ENCODE measurements at places on chromosomes 4 and X. TPM values are rescaled to one million over a fixed set of nuclear protein-coding genes. Genes with fewer than 3 reads are reported as not detected.
A peak's percentile ranks its signal among the peaks of the same experiment; 100 is the strongest.

DNA sequence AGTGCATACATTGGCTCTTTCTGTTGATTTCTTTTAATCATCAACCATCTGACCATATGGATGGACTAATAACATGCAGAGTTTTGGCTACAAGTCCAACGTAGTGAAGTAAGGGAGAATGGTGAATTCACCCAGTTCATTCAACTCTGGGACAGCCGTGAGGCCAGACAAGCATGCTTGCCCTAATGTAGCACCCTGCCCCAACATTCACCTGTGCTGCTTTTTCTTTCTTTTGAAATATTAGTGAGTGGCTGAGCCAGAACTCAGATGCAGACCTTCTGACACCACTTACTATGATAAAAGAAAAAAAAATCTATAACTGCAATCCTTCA lies 17.5 kb downstream of the ARSJ start:
- H3K4me1 ChIP-seq = no peaks in the 10 kb centered on the region
- no peak overlapping the region for H3K27ac ChIP-seq
- no peak for DNase-seq

GRCh38 chr4:137623013-137623412 lies 90.7 kb upstream of the PCDH18 start:
- DNase-seq = no peak
- H3K27me3 ChIP-seq = no peaks in the 10 kb centered on the region
- no peak overlapping the region for H3K4me3 ChIP-seq
- no peak overlapping the region for H3K27ac ChIP-seq

GRCh38 chr4:148196164-148196563 lies 246.1 kb downstream of the NR3C2 start:
- DNase-seq = no peak
- H3K27me3 ChIP-seq = no peaks in the 10 kb centered on the region
- no peaks in the 10 kb centered on the region for H3K4me1 ChIP-seq
- no peak overlapping the region for H3K4me3 ChIP-seq

GRCh38 chrX:38679695-38680094 lies 118.4 kb downstream of the TSPAN7 start:
- no peak overlapping the region for H3K27ac ChIP-seq
- H3K4me3 ChIP-seq = no peak overlapping the region
- no peaks in the 10 kb centered on the region for H3K27me3 ChIP-seq
- H3K4me1 ChIP-seq = no peaks in the 10 kb centered on the region
- no peaks in the 10 kb centered on the region for H3K36me3 ChIP-seq

DNA sequence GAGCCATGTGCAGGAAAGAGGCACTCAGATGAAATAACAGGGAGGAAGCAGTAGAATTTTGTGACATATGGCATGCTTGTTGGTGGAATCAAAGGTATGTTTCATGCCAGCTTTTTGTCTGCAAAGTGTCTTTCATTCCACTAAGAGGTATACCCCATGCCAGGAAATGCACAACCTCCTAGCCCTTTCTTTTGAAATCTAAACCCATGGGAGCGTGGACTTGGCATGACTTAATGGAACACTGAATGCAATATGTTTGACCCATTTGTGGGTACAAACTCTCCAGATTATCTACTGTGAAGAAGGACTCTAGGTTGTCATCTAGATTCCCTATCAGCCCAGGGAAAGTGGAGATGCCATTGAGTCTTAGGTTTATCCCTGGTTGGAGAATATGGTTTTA lies 338.3 kb upstream of the TEX13C start:
- H3K4me3 ChIP-seq = no peak overlapping the region
- no peak overlapping the region for H3K27ac ChIP-seq
- no peak for DNase-seq
- no peaks in the 10 kb centered on the region for H3K27me3 ChIP-seq
- no peaks in the 10 kb centered on the region for H3K4me1 ChIP-seq

GRCh38 chr4:151484396-151485102 lies 75.6 kb downstream of the FHIP1A start:
- H3K36me3 ChIP-seq = no peaks in the 10 kb centered on the region
- DNase-seq = no peak
- no peak overlapping the region for H3K27ac ChIP-seq
- no peaks in the 10 kb centered on the region for H3K27me3 ChIP-seq
- no peak overlapping the region for H3K4me3 ChIP-seq

Gene F11
- total RNA-seq = 0.48 TPM

DNA sequence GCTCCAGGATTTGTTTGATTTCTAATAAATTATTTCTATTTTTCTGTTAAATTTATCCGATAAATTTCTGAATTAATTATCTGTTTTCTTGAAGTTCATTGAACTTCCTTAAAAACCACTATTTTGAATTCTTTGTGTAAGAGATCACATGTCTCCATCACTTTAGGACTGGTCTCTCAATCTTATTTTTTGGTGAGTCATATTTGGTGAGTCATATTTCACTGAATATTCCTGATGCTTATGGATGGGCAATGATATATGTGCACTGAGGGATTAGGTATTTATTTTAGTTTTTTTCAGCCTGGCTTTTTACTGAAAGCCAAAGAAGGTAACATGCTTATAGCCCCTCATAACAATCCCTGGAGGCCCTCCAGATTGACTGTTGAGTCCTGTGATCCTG lies 48.5 kb upstream of the IL15 start:
- no peak overlapping the region for H3K27ac ChIP-seq
- no peak for DNase-seq
- no peaks in the 10 kb centered on the region for H3K27me3 ChIP-seq

Gene EPHA5
- 0.13 TPM for total RNA-seq

- H3K4me1 ChIP-seq = no peaks in the 10 kb centered on the region
- H3K36me3 ChIP-seq = no peaks in the 10 kb centered on the region
- H3K4me3 ChIP-seq = no peak overlapping the region
- H3K27ac ChIP-seq = no peak overlapping the region
- no peaks in the 10 kb centered on the region for H3K27me3 ChIP-seq
These were observed 30.8 kb upstream of the C1GALT1C1 start for GRCh38 chrX:120660637-120661036.

Gene CNGA1
- 2.6 TPM for total RNA-seq

Gene EXOC1L
- total RNA-seq = not detected

- no peaks in the 10 kb centered on the region for H3K27me3 ChIP-seq
- H3K27ac ChIP-seq = no peak overlapping the region
- no peak overlapping the region for H3K4me3 ChIP-seq
- H3K4me1 ChIP-seq = no peaks in the 10 kb centered on the region
- H3K36me3 ChIP-seq = no peaks in the 10 kb centered on the region
These were observed 124.1 kb upstream of the LIMCH1 start for GRCh38 chr4:41413670-41414411.

Gene ZFP92
- total RNA-seq = 0.10 TPM

Gene ANK2
- total RNA-seq = 20.7 TPM

Gene CACNA1F
- total RNA-seq = 1.0 TPM

Gene FLNA
- 124 TPM for total RNA-seq

- no peaks in the 10 kb centered on the region for H3K36me3 ChIP-seq
- H3K27me3 ChIP-seq = no peaks in the 10 kb centered on the region
- H3K4me3 ChIP-seq = no peak overlapping the region
- no peak overlapping the region for H3K27ac ChIP-seq
- no peaks in the 10 kb centered on the region for H3K4me1 ChIP-seq
These were observed 72.9 kb upstream of the GYPA start for GRCh38 chr4:144213371-144213770.

- H3K4me1 ChIP-seq = no peaks in the 10 kb centered on the region
- no peak for DNase-seq
- H3K27ac ChIP-seq = no peak overlapping the region
- no peak overlapping the region for H3K4me3 ChIP-seq
- no peaks in the 10 kb centered on the region for H3K27me3 ChIP-seq
These were observed 184.7 kb downstream of the KCNIP4 start for GRCh38 chr4:21763855-21764254.

GRCh38 chr4:185735866-185736400 lies 76.1 kb downstream of the SORBS2 start:
- DNase-seq = no peak
- no peaks in the 10 kb centered on the region for H3K36me3 ChIP-seq
- H3K4me1 ChIP-seq = no peaks in the 10 kb centered on the region
- no peak overlapping the region for H3K4me3 ChIP-seq
- no peaks in the 10 kb centered on the region for H3K27me3 ChIP-seq

GRCh38 chrX:100264200-100264599 lies 145.9 kb downstream of the PCDH19 start:
- no peaks in the 10 kb centered on the region for H3K4me1 ChIP-seq
- no peaks in the 10 kb centered on the region for H3K36me3 ChIP-seq
- H3K4me3 ChIP-seq = no peak overlapping the region
- H3K27me3 ChIP-seq = no peaks in the 10 kb centered on the region
- DNase-seq = no peak

Gene MAGEB17
- total RNA-seq = not detected

DNA sequence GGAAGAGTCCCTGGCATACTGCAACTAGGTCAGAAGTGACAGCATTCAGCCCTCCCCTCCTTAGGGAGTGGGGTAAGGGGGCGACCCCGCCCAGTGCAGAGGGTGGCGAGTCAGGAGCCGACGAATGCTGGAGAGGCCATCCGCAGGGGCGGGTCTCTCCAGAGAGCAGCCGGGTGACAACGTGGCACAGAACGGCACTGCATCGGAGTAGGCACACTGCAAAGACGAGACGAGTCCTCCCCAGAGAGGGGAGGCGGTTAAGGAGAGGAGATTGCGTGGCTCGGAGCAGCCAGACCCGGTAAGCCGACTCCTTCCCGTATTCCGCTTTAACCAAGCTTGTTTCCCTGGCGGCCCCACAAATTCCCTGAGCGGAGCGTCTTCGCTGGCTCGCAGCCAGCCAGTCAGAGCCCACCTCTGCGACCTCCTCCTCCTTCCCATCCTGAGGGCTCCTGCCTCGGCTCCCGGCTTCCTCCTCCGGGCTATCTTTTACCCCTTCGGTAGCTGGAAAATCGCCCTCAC lies 54.9 kb downstream of the LINC00632 start:
- DNase-seq = no peak
- no peaks in the 10 kb centered on the region for H3K36me3 ChIP-seq
- H3K4me1 ChIP-seq = no peaks in the 10 kb centered on the region
- H3K4me3 ChIP-seq = peak overlapping the region; percentile 8

DNA sequence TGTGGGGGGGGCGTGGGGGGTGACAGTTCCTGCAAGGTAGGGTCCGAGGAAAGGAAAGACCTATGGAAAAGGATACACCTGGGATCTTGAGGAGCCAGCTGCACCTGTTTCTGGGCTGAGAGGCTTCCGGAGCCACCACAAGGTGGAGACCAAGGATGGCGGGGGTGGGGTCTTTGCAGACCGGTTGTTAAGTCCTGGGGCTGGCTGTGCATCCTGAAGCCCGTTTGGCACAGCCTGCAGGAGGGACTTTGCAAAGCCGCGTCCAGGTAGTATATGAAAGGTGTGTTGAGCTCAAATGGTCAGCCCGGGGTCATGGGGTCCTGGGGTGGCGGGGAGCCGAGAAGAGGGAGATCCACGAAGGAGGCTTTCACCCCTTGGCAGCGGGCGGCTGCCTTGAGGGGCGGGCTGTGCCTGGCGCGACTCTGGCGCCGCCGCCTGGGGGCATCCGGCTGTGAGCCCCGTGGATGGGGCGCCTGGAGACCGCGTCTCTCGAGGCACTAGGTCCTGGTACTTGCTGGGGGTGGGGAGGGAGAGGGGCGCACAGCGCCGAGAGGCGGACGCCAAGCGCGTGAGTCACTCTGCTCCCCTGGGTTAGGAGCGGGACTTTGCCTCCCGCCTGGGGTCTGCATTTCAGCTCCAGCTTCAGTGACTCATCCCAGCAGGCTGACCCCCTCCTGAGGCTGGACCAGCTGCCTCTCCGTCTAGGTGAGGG lies 58.2 kb upstream of the DYNLT3 start:
- peaks cover 7% of the 10 kb centered on the region for H3K27me3 ChIP-seq
- H3K36me3 ChIP-seq = no peaks in the 10 kb centered on the region
- no peak for DNase-seq
- no peak overlapping the region for H3K27ac ChIP-seq

- H3K36me3 ChIP-seq = no peaks in the 10 kb centered on the region
- H3K4me1 ChIP-seq = no peaks in the 10 kb centered on the region
- H3K27ac ChIP-seq = no peak overlapping the region
- no peak overlapping the region for H3K4me3 ChIP-seq
- DNase-seq = no peak
- no peaks in the 10 kb centered on the region for H3K27me3 ChIP-seq
These were observed 7.6 kb upstream of the USP53 start for GRCh38 chr4:119204916-119205315.

DNA sequence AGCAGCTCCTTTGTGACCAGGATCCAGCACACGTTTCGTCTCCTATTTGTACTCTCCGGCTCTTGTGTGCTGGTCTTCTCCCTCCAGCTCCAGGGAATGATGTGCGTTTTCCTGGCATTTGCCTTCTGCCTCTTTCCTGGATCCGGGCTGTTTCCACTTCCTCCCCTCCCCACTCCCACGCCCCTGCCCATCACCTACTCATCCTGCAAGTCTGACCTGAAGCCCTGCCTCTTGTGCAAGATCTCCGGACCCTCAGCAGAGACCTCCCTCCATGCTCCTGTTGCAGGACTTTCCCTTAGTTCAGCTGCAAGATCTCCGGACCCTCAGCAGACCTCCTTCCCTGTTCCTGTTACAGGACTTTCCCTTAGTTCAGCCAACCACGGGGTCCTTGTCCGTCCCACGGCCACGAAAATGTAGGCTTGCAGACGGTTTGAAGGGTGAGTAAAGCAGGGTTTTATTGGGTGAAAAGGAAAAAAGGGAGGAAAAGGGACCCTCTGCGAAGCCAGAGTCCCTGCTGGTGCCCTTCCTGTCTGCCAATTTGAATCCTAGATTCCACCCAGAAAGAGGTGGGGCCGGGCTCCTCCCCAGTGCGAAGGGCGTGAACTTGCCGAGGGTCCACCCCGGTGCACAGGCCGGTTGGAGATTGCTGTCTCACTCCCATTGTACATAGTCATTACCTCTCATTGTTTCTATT lies 74.4 kb upstream of the IRF2 start:
- no peaks in the 10 kb centered on the region for H3K27me3 ChIP-seq
- no peaks in the 10 kb centered on the region for H3K4me1 ChIP-seq
- H3K4me3 ChIP-seq = peak overlapping the region; percentile 28
- peak; percentile 88 for DNase-seq
- H3K36me3 ChIP-seq = no peaks in the 10 kb centered on the region
